Esophagus muscularis mucosa (tissue), 4 donors: ENCODE measurements at places on chromosomes 16 and 17.

DNA sequence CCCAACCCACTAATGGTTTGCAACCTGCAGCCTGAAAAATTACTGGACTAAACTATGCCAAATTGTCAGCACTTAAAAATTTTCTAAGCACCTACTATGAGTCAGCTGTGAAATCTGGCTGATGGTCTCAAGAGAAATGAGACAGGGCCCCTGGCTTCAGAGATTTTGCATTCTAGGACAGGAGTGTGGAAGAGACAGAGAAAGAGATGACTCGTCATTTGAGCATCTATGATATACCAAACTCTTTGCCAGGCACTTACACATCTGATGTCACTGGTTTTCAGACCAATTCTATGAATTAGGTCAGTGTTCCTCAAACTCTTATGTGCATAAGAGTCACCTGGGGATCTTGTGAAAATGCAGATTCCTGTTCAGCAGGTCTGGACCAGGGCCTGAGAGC lies 44.4 kb downstream of the CLEC19A start:
- H3K27me3 ChIP-seq: no peaks in the 10 kb centered on the region
- no peak overlapping the region for H3K4me3 ChIP-seq
- no peak for DNase-seq
- H3K36me3 ChIP-seq: no peaks in the 10 kb centered on the region
- H3K4me1 ChIP-seq: no peaks in the 10 kb centered on the region

DNA sequence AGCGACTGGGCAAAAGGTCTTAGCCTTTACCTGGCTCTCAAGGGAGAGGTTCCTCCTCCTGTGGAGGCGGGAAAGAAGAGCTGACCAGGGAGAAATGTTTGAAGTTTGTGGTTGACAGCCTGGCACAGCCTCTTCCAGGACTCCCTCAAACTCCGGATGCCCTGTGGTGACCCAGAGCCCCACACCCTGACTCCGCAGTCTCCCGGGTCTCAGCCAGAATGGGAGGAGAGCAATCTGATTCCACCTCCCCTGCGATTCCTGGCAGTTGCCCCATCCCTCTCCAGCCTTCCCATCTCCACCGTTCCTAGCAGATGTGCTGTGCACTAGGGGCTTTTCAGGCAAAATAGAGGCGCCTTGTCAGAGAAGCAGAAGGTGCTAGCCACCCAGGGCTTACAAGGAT lies 5.5 kb upstream of the DNAI2 start:
- H3K27me3 ChIP-seq: no peaks in the 10 kb centered on the region
- no peaks in the 10 kb centered on the region for H3K36me3 ChIP-seq
- no peak overlapping the region for H3K4me3 ChIP-seq
- peaks cover 11% of the 10 kb centered on the region for H3K4me1 ChIP-seq

GRCh38 chr17:14762736-14763479 lies 462.0 kb downstream of the HS3ST3B1 start:
- peak; percentile 70 for DNase-seq
- H3K27me3 ChIP-seq: no peaks in the 10 kb centered on the region
- no peaks in the 10 kb centered on the region for H3K4me1 ChIP-seq
- no peaks in the 10 kb centered on the region for H3K36me3 ChIP-seq
- no peak overlapping the region for H3K4me3 ChIP-seq

- no peak for DNase-seq
- H3K27me3 ChIP-seq: peaks cover 11% of the 10 kb centered on the region
- peak overlapping the region; percentile 89 for H3K4me3 ChIP-seq
- peaks cover 64% of the 10 kb centered on the region for H3K4me1 ChIP-seq
- H3K36me3 ChIP-seq: no peaks in the 10 kb centered on the region
Measured at GRCh38 chr17:81518785-81519283, 6.2 kb upstream of the ACTG1 start.

DNA sequence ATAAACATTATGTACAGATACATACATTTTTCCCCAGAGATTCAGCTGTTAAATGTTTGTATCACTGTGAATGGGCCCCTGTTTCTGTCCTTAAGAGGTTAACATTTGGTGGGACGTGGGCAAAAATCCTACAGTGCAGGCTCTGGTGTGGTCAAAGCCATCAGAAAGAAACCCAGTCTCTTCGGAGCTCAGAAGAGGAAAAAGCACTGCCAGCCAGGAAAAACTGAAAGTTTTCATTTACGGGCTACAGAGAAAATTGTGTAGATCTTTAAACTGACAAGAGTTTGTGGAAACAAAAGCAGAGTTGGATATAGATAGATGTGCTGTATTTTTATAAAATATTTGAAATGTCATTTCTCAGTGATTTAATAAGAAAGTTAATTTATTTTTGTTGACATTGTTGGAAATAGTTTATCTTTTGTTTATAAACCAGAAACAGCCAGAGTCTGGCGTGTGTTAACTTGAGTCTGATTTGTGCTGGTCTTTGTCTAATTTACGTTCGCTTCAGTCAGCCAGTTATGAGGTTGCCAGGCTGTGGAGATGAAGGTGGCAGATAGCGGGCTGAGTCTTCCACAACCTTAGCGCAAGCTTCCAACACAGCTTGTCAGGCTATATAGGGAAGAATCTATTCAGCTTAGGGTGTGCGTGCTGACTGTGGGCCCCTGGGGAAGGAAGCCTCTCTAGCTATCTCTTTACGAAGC lies 9.5 kb upstream of the TEKT3 start:
- H3K4me3 ChIP-seq: peak overlapping the region; percentile 16
- no peak for DNase-seq
- H3K27ac ChIP-seq: peak overlapping the region; percentile 69
- peaks cover 25% of the 10 kb centered on the region for H3K4me1 ChIP-seq

- no peaks in the 10 kb centered on the region for H3K27me3 ChIP-seq
- DNase-seq: no peak
- H3K4me1 ChIP-seq: peaks cover 53% of the 10 kb centered on the region
- peak overlapping the region; percentile 92 for H3K27ac ChIP-seq
Measured at GRCh38 chr16:73059779-73060615, 12.1 kb upstream of the ZFHX3 start.

GRCh38 chr17:63751806-63752205 lies 10.2 kb upstream of the STRADA start:
- no peak overlapping the region for H3K27ac ChIP-seq
- no peaks in the 10 kb centered on the region for H3K27me3 ChIP-seq
- no peak overlapping the region for H3K4me3 ChIP-seq
- peaks cover 100% of the 10 kb centered on the region for H3K36me3 ChIP-seq

DNA sequence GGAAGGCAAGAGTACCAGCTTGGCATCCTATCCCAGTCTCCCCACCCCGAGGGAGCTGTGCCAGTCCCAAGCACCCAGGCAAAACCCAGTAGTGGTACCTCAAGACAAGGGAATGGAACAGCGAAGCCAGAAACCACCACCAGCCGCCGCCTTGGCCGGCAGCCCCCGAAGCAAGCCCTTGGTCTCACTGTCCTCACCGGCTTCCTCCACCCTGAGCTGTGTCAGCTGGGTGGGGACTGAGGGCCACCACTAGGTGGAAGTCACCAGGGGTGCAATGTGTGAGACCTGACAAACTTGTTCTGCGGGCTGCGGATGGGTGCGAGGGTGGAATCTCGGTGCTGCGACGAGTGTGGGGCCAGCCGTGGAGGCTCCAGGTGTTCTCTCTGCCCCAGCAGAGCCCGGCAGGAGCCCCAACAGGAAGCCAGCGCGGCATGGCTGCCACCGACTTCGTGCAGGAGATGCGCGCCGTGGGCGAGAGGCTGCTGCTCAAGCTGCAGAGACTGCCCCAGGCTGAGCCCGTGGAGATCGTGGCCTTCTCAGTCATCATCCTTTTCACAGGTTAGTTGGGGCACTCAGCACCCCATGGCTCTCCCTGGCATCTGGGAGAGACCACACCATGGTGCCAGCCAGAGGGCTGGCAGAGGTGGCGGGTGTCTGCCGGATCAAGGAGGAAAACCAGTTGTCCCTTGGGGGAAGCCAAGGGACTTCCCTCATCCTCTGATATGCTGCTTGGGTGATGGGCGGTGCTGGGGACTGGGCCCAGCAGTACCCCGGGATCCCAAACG lies 6.7 kb downstream of the SMIM5 start:
- H3K4me3 ChIP-seq: no peak overlapping the region
- no peaks in the 10 kb centered on the region for H3K4me1 ChIP-seq
- no peak overlapping the region for H3K27ac ChIP-seq
- no peak for DNase-seq
- no peaks in the 10 kb centered on the region for H3K27me3 ChIP-seq
- H3K36me3 ChIP-seq: no peaks in the 10 kb centered on the region

- no peaks in the 10 kb centered on the region for H3K27me3 ChIP-seq
- H3K27ac ChIP-seq: no peak overlapping the region
- no peak overlapping the region for H3K4me3 ChIP-seq
Measured at GRCh38 chr16:48317614-48318315, 67.4 kb downstream of the SIAH1 start.

DNA sequence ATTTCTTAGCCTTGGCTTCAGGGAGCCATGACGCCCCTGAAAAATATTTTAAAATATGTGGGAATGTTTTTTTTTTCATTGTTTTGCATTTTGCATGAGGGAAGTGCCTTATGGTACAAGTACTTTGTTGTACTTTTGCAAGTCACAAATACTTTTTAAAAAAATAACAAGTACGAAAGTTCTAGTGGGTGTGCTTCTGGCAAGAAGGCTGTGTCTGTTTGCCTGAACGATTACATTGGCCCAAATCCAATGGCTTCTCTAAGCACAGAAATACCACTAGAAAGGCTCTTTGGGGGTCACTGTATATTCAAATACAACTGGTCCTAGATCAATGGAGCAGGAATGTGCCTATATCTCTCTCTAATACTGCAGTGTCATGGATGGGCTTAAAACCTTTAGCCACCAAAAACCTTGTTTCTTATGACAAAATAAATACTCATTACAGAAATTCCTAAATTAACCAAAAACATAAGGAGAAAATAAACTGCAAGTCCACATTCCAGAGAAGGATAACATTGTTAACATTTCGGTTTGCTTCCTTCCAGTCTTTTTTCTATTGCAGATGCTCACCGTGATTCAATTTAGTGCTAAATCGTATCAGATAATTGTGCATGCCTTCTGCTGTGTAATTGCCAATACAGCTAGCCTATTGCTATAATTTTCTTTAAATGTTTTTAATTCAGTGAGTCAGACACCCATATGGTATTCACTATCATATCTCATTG lies 97.4 kb downstream of the VAT1L start:
- no peak for DNase-seq
- H3K27ac ChIP-seq: no peak overlapping the region
- H3K4me1 ChIP-seq: no peaks in the 10 kb centered on the region
- peaks cover 24% of the 10 kb centered on the region for H3K27me3 ChIP-seq

DNA sequence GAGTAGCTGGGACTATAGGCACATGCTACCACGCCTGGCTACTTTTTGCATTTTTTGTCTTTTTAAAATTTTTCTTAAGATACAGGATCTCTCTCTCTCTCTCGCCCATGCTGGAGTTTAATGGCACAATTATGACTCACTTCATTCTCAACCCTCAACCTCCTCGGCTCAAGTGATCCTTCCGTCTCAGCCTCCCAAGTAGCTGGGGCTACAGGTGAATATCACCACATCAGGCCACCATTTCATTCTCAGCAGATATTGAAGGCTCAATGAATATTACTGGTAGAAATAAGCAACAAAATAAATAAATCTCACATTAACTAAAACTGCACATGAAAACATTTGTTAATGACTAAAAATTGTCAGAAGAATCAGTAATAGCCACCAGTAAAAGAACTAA lies 41.7 kb downstream of the BRIP1 start:
- no peak overlapping the region for H3K4me3 ChIP-seq
- DNase-seq: no peak
- no peaks in the 10 kb centered on the region for H3K4me1 ChIP-seq
- no peak overlapping the region for H3K27ac ChIP-seq
- H3K27me3 ChIP-seq: no peaks in the 10 kb centered on the region
- no peaks in the 10 kb centered on the region for H3K36me3 ChIP-seq

DNA sequence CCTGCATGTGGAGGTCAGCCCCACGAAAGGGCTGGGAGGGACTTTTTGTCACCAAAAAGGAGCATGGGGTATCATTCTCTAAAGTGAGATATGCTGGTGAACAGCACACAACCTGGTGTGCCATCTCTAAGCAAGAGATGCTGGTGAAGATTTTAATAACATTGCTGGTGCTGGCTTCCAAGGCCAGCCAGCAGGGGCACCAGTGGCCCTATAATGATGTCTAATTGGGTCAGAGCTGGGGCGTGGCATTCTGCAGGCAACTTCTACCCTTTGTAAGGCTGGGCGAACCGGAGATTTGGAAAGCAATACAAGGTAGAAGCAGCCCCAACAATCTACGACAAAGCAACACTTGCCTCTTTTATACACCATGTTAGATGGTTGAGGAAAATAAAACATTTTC lies 16.8 kb downstream of the SDR42E1 start:
- no peak for DNase-seq
- no peak overlapping the region for H3K4me3 ChIP-seq
- no peaks in the 10 kb centered on the region for H3K36me3 ChIP-seq
- H3K27ac ChIP-seq: no peak overlapping the region
